ENCODE measurements at places on chromosomes 7 and 10.

- DNase-seq = peak; percentile 0
Measured at GRCh38 chr7:21253740-21254687, 173.9 kb upstream of the SP4 start.

GRCh38 chr10:117352724-117353123 lies 22.5 kb downstream of the PDZD8 start:
- no peak for DNase-seq

DNA sequence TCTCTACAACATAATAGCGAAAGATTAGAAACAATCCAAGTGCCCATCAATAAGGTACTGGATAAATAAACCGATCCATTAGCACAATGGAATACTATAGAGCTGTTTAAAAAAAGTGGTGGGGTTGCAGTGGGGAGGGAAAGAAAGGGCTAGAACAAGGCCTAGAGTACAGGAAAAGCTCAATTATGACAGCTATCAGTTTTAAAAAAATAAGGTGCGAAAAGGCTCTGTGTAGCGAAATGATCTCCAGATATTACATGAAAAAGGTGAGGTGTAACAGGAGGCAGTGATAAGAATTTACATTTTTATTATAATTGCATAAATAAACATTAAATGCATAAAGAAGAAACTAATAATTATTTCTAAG lies 30.8 kb downstream of the CYTH3 start:
- DNase-seq = no peak

DNA sequence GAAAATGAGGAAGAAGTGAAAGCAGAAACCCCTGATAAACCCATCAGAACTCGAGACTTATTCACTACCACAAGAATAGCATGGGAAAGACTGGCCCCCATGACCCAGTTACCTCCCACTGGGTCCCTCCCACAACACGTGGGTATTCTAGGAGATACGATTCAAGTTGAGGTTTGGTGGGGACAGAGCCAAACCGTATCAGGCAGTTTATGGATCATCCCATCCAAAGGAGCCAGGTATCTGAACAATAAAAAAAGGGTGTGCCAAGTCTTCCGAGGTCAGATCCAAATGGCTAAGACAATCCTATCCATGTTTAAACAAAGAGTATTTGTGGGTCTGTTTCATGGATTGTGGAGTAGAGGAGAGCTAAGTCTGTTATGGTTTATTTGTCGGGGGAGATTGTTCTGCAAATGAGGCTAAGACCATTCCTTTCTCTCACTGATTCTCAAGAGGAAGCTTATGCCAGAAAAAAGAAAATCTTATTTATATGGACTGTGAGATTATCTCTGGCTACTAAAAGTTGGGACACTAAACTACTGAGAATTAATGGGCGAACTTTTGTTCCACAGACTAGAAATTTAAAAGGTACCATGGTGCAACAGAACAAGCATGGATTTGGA lies 203.7 kb downstream of the IPMK start:
- no peak for DNase-seq

GRCh38 chr10:131475043-131475442 lies 163.5 kb upstream of the TCERG1L start:
- DNase-seq = no peak

DNA sequence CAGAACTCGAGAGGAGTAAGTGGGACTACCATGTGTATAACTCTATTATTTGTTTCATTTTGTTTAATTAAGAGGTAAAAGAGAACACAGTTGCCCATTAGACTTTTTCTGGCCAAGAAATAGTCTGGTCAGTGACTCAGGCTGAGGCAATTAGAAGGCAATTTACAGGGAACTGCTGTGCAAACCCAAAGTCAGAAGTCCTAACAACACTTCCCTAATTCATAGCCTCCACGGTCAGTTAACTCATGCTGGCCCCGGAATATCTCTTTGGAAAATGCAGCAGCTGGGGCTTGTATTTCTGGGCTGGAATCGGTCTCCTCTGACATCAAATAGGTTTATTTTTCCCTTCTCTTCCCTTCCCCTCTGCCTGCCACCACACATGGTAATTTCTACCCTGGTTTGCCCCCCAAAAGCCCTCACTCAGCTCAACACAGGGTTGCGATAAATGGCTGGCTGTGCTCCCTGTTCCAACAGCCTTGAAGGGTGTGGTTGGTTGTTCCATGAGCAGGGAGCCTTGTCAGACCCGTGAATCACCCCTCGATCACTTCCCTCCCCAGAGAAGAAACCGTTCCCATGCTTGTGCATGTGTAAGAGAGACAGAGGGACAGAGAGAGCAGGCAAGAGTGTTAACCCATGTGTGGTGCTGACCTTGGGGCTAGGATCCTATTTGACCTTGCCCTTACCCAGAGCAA lies 5.3 kb downstream of the SH3PXD2A start:
- DNase-seq = no peak

- DNase-seq = no peak
Measured at GRCh38 chr7:137661634-137662033, 185.1 kb downstream of the DGKI start.

GRCh38 chr7:11605749-11606148 lies 226.2 kb downstream of the THSD7A start:
- no peak for DNase-seq

- no peak for DNase-seq
Measured at GRCh38 chr10:132417957-132418441, 21.0 kb downstream of the PWWP2B start.

GRCh38 chr7:14054125-14054524 lies 64.7 kb upstream of the ETV1 start:
- DNase-seq = no peak

GRCh38 chr10:16965740-16966447 lies 148.7 kb upstream of the RSU1 start:
- no peak for DNase-seq

DNA sequence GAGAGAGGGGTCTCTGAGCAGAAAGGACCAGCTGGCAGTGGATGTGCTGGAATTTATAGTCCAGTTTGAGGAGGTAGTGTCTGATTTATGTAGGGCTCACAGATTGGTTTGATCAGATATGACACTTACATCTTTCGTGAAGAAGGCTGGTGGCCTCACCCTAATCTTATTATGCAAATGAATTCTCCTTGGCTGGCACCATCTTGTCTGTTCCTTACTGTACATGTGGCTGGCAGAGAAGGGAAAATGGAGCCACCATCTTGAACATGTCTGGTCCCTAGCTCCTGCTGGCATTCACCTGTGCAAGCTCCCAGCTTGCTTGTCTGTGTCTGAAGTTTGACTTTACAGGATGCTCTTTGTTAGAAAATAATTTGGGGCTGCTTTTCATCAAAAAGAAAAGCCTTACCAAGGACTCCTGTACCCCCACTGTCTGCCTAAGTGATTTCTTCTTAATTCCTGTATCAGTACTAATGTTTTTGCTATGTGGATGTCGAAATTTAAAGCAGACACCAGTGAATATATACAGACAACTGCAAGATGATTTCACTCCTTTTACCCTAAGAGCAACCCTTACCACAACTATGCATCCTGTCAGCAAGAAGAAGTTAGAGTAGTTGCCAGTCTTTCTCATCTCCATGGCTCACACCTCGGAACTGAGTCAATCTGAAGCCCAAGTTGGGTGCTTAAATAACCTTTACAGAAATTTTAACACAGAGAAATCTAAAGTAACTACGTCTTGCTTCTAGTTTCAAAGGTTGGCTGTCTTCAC lies 322.0 kb upstream of the SEMA3D start:
- DNase-seq = no peak

GRCh38 chr10:93542358-93542791 lies 24.1 kb upstream of the FFAR4 start:
- no peak for DNase-seq

GRCh38 chr7:30453921-30454320 lies 24.7 kb downstream of the NOD1 start:
- DNase-seq = no peak

GRCh38 chr10:113129117-113129516 lies 179.1 kb downstream of the TCF7L2 start:
- no peak for DNase-seq

DNA sequence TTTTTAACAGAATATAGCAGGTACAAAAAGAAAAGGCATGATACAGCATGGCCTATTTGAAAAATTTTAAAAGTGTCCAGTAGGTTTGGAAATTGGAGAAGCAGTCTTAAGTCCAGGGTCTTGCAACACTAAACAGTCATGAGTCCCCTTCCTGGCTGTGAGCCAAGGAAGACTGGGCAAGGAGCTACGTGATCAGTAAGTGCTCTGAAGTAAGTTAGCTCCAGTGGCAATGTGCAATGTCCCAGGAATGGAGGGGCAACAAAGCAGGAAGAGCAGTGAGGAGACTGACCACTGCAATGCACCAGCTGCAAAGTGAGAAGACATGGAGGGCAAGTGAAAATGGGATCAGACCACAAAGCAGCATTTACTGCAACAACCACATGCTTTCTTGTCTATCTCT lies 72.9 kb upstream of the GRID1 start:
- no peak for DNase-seq

DNA sequence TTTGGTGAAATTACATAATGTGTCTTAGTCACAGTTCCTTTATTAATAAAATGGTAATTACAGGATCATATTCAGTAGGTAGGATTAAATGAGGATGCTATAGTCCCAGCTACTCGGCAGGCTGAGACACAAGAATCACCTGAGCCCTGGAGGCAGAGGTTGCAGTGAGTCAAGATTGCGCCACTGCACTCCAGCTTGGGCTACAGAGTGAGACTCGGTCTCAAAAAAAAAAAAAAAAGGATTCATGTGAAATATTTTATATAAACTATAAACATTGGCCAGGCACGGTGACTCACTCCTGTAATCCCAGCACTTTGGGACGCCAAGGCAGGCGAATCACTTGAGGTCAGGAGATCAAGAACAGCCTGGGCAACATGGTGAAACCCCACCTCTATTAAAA lies 197.9 kb downstream of the IMMP2L start:
- no peak for DNase-seq

- DNase-seq = no peak
Measured at GRCh38 chr7:135164357-135165061, 6.0 kb downstream of the CYREN start.

DNA sequence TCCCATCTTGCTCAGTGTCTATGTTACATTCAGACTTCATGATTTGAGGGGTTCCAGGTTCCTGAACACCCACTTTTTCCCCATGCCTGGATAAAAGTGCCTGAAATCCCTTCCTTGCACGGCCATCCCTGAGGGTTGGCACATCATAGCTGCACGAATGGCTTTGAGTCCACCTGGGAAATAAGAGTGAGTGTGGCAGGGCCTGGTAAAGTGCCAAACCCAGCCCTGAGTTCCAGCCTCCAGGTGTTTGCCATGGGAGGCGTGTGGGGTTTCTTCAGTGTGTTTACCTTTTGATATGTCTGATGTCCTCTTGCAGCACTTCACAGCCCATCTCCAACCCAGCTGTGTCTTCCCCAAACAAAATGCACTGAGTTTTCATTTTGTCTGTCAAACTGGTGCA lies 145.7 kb downstream of the PAXIP1 start:
- DNase-seq = no peak

- no peak for DNase-seq
Measured at GRCh38 chr7:75650062-75650461, 88.7 kb downstream of the HIP1 start.

- no peak for DNase-seq
Measured at GRCh38 chr7:128304212-128304611, 39.5 kb downstream of the RBM28 start.

GRCh38 chr7:91875851-91876250 lies 4.7 kb downstream of the MTERF1 start:
- DNase-seq = no peak

- DNase-seq = no peak
Measured at GRCh38 chr7:22561321-22561811, 61.4 kb upstream of the STEAP1B start.

GRCh38 chr10:29980084-29980483 lies 79.3 kb downstream of the JCAD start:
- no peak for DNase-seq

All from activated CD4-positive, CD25-positive, alpha-beta regulatory T cell (primary cell).